Chondrocyte (in vitro differentiated cells): ENCODE measurements at places on chromosomes 13 and 19. TPM values are rescaled to one million over a fixed set of nuclear protein-coding genes. Genes with fewer than 3 reads are reported as not detected.

DNA sequence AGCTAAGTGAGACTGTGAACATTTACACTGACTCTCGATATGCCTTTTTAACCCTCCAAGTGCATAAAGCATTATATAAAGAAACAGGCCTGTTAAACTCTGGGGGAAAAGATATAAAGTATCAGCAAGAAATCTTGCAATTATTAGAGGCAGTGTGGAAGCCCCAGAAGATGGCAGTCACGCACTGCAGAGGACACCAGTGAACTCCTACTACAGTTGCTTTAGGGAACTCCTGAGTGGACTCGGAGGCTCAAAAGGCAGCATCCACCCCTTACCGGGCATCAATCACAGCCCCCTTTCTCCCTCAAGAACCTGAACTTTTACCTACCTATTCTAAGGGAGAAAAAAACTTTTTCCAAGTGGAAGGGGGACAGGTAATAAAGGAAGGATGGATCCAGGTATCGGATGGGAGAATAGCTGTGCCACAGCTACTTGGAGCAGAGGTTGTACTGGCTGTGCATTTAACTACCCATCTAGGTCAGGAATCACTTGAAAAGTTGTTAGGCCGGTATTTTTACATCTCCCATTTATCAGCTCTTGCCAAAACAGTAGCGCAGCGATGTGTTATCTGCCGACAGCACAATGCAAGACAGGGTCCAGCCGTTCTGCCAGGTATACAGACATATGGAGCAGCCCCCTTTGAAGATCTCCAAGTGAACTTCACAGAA lies 80.1 kb downstream of the ZNF486 start:
- no peak for DNase-seq

DNA sequence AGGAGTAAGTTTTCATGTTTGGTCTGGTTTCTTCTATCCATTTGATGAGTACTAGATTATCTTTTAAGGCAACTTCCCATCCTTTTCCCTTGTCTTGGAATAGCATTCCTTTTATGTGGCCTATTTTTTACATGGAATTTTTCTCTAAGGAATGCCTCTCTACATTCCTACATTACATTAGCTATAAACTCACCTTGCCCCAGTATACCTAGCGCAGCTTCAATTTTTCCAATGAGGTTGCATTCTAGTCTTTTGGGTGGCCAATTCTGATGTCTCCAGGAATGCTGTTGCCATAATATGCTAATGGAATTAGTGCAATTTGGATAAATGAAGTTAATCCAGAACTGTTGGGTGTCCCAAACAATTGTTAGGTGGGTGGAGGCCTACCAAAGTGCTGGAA lies 33.8 kb downstream of the KBTBD6 start:
- no peak for DNase-seq

DNA sequence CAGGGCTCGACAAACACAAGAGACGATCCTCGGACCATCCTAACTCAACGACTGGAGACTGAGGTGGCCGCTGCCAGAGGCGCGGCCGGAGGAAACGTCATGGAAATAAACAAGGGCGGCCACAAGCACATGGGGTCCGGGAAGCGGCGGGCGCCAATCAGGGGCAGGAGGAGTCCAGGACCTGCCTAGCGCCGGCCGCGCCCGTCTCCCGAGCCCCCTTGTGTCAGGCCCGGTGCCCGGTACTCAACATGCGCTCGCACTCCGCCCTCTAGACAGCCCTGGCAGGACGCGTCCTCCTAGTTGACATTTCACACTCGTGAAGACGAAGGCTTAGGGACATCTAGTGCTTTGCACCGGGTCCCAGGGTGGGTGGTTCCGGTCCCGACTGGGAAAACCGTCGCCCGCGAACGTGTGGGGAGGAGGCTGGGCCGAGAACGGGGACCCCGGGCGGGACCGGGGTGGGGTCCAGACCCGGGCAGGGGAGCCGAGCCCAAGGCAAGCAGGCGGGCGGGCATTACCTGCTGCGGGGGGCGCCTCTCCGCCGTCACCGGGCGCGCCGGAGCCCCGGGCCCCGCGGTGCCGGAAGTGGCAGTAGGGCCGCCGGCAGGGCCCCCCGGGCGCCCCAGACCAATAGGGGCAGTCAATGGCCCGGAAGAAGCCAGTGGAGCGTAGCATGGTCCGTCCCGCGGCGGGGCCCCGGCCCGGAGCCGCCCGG lies 442 bp downstream of the REXO1 start:
- no peak for DNase-seq

DNA sequence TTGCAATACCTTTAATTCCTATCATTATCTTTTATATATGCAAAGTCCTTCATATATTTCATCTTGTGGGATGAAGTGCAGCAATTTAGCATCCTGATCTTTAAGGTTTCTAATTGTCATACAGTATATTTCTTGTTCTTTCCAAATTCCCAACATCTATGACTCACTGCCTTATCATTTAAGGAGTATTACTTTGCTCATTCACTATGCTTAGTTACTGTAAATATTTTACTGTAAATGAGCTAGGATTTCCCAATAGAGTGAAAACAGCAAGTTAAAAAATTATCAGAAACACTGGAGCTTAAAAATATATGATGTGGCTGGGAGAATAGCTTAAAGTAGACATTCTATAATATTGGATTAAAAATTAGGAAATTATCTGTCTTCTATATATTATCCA lies 69.9 kb downstream of the SLITRK6 start:
- DNase-seq = no peak

GRCh38 chr19:42250666-42251531 lies 4.0 kb downstream of the ERF start:
- DNase-seq = no peak

- no peak for DNase-seq
These were observed 570.9 kb downstream of the PCDH9 start for GRCh38 chr13:66659286-66659685.

DNA sequence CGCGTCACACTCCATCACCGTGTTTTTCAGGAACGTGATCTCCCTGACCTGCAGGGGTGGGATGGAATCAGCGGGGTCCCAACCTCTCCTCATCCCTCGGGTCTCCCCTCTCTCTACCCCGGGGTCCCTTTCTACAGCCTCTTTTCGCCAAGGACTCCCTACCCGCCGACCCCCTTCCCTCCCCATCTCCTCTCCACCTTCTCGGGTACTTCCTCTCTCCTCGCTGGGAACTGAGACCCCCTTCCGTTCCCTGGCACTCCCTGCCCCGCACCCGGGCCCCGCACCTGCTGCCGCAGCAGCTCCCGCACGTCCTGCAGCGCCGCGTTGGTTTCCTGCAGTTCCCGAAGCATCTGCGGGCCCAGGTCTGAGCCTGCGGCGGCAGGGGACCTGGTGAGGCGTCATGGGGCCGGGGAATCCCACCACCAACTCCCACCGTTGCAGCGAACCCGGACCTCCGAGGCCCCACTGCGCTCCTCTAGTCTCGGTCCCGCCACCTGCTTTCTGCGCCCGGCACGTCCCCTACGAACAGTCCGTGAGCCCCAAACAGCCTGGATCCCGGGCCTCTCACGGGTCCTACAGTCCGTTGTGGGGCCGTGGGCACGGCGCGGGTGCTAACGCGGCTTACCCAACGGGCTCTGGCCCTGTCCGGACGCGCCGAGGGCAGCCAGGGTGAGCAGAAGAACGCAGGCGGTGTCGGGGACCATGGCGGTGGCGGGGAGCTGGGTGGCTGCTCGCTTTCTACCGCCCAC lies at the start of gene COMP:
TSS of gene COMP (minus strand) at position 740 of the 749 bp plus-strand sequence. CDS start at position 704, 36 bp downstream.
- DNase-seq = peak; percentile 90

DNA sequence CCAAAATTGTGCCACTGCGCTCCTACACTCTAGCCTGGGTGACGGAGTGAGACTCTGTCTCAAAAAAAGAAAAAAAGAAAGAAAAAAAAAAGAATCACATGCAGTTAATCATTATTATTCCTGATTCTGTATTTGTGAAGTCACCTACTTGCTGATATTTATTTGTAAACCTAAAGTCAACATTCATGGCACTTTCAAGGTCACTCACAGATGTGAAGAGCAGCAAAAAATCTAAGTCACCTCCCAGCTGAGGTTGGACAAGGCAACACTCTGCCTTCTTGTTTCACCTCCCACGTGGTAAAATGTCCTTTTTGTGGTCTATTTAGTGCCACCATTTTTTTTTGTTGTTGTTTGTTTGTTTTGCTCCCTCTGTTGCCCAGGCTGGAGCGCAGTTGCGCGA lies 26.5 kb downstream of the WDR88 start:
- DNase-seq = no peak

- DNase-seq = no peak
These were observed 42.4 kb downstream of the PSG3 start for GRCh38 chr19:42697884-42698283.

DNA sequence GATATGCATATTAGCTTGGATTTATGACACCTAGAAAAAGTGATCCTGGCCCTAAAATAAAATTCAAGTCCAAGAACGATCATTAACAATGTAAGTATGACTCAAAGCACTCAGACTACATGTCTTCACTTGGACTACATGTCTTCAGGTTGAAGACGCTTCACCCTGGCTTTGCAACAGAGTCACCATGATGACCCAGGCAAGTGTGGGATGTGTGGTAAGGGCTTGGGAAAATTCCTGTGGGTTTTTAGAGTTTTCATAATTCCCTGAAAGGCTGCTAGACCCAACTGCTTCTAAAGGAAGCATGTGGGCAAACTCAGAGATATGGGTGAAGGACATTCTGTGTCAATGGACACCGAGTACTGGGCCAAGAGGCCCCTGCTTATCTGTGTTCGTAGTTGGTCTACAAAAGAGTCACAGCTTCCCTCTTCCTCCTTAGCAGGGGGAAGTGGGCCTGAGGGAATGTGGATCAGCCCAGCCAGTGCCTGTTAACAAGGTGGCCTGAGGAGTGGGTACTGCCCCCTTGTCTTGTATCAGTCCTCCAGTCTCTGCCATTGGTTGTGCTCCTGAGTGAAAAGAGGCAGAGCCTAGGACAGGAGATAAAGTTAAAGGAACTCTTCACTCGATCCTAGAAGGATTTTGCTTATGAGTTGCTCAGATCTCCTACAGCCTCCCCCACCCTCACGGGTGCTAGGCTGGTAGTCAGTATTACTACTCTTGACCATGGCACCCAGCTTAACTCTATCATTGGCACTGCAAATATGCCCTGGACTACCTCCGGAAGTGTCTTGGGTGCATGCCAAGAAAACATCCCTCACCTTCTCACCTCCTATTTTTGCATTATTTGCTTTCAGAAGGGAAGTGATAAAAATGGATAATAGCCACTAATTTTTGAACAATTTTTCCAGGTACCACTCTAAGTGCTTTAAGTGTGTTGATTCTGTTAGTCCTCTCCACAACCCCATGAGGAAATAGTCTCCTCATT lies 406.3 kb downstream of the COG6 start:
- no peak for DNase-seq

GRCh38 chr13:25324100-25324499 lies 22.7 kb downstream of the NUP58 start:
- DNase-seq = no peak

DNA sequence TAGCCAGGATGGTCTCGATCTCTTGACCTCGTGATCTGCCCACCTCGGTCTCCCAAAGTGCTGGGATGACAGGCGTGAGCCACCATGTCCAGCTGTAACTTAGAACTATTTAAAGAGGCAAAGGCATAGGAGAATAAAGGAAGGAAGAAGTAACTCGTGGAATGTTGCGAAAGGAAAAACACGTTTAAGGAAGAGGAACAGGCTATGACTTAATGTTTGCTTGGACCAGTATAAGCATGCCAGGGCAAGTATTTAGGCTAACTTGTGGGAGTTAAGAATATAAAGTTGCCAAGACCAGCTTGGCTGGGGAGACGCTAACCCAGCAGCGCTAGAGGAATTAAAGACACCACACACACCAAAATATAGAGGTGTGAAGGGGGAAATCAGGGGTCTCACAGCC lies 33.5 kb downstream of the ZNF844 start:
- DNase-seq = no peak

DNA sequence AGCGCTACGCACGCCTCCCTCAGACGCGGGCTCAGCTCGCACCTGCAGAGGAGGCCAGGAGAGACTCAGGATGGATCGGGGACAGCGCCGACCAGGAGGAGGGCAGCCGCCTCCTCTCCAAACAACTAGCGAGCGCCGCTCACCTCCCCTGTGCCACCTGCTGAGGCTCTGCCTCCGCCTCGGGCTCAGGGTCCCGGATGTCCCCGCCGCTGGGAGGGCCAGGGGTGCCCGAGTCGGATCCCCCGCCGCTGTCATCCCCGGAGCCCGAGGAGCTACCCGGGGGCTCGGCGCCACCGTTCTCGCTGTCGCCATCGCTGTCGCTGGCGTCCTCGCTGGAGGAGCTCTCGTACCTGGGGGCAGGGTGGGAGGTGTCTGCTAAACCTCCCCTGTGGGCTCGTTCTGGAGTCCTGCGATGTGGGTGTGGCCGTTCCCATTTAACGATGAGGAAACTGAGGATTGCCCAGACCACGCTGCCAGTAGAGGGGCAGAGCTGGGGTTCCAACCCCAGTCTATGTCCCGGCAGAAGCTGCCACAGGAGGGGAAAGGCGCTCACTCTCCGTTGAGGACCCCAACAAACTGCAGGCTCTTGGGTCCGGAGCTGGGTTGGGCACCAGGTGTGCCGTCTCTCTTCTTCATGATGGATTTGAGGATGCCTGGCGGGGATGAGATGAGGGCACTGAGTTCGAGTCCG lies 9.2 kb downstream of the KANK3 start:
- DNase-seq = no peak

DNA sequence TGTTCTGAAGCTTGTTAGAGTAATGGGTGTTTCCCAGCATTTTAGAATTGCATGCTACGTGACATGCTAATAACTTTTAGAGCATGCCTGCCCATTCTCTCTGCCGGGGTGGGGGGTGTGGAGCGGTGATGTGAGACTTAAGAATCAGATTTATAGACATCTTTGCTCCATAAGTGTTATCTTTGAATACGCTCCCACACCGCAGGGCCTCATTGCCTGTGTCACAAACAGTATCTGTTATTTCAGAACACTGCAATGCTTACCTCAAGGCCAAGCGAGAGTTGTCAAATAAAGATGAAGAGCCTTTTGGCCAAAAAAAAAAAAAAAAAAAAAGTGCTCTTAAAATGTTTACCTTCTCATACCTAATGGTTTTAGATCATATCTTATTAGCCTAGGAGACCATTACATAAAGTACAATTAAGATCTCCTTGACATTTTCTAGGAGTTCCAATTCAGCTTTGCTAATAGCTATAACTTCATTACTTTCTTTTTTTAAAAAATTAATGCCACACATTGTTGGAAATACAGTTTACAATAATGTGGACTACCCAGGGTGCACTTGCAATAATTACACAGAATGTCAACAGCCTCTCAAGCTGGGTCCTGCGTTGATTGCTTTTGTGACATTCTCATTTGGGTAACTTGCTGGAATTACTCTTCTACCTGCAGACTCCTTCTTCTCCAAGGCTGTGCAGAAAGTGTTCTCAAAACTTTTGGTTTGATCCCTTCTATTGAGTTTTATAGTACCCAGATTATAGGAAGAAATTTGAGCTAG lies 525.3 kb downstream of the KLF12 start:
- no peak for DNase-seq

GRCh38 chr19:56101746-56102535 lies 19.2 kb downstream of the ZNF787 start:
- DNase-seq = no peak

GRCh38 chr13:54945973-54946372 lies 1917.4 kb downstream of the OLFM4 start:
- DNase-seq = no peak

GRCh38 chr19:45076851-45077730 lies 813 bp upstream of the ZNF296 start:
- no peak for DNase-seq

- no peak for DNase-seq
These were observed 700 bp downstream of the PRR36 start for GRCh38 chr19:7873304-7874075.

GRCh38 chr13:114104655-114105520 lies 27.5 kb downstream of the RASA3 start:
- peak; percentile 75 for DNase-seq

PNMA8A gene
- total RNA-seq = 10.1 to 16.1 TPM (median 10.1 TPM) in 3 replicates

TPRX1 gene
- not detected in 3 replicates for total RNA-seq

CYP2F1 gene
- total RNA-seq = not detected in 3 replicates

ZNF653 gene
- 6.8 to 8.6 TPM (median 8.2 TPM) in 3 replicates for total RNA-seq

ANKLE1 gene
- total RNA-seq = 0.38 to 0.57 TPM (median 0.53 TPM) in 3 replicates

MYO1F gene
- 0.23 to 0.50 TPM in 2 of 3 replicates, not detected in the other for total RNA-seq

FARP1 gene
- 237 to 331 TPM (median 328 TPM) in 3 replicates for total RNA-seq

POLD1 gene
- total RNA-seq = 15.7 to 37.2 TPM (median 15.8 TPM) in 3 replicates
